NB4 (cell line): ENCODE measurements at places on chromosomes 1 and 21.

DNA sequence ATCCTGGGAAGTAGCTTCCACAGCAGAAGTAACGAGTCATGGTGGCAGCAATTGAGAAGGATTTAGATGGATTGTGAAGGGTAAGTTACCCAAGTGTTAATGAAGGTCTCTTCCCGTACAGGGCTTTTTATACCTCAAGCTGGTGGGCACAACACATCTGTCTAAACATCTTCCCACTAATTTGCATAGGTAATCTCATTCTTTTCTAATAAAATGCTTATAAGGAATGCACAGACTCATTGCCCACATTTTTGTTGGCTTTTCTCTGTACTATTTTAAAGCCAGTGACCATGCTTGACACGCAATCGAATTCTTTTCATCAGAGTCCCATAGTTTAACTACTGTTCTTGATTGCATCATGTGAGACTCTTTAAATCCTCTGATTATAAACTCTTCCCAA is at the start of gene KRTAP7-1:
TSS of gene KRTAP7-1 (minus strand) at position 101 of the 400 bp plus-strand sequence. CDS start at position 40, 61 bp downstream.
- DNase-seq = no peak

DNA sequence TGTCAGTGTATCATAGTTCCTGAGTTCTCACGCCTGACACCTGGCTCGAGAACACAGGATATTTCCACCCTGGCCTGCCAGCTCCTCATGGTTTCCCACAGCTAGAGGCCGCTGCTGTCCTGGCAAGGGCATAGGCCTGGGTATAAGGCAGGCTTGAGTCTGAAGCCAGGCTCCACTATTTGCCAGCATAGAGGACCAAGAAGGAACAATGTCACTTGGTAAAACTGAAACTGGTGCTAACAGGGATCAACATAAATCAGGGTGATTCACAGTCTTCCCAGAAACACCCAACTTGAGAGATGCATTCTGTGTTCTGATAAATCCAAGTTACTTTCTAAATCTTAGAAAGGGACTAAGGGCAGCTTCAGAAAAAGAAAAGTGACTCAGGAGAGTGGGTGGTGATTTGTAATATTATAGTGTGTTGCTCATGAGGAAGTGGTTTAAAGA is 6.9 kb upstream of the S100A2 start:
- peak; percentile 74 for DNase-seq

- no peak for DNase-seq
Observed at GRCh38 chr1:66372522-66373101, 161.3 kb upstream of the SGIP1 start.

DNA sequence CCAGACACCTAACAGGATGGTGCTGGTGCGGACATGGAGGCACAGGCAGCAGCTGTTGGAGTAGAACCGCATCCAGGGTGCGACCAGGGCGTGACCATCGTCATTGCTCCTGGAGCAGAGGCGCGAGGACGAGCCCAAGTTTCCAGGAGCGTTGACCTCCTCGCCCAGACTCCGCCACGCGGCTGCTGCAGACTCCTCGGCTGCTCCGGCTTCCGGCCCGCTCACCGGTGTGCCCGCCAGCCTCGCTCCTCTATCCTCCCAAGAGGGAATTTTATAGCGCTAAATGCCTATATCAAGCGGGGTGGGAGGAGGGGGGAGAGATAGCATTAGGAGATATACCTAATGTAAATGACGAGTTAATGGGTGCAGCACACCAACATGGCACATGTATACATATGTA is 5.3 kb upstream of the S100A12 start:
- no peak for DNase-seq
